ENCODE measurements at places on chromosomes 6 and 20.
A peak's percentile ranks its signal among the peaks of the same experiment; 100 is the strongest.

- peak; percentile 35 for DNase-seq
Observed at GRCh38 chr20:25223179-25223661, 24.7 kb upstream of the PYGB start.

- DNase-seq = no peak
Observed at GRCh38 chr6:109331081-109331480, 51.2 kb downstream of the CD164 start.

GRCh38 chr20:24778585-24779031 is 170.5 kb upstream of the CST7 start:
- DNase-seq = no peak

DNA sequence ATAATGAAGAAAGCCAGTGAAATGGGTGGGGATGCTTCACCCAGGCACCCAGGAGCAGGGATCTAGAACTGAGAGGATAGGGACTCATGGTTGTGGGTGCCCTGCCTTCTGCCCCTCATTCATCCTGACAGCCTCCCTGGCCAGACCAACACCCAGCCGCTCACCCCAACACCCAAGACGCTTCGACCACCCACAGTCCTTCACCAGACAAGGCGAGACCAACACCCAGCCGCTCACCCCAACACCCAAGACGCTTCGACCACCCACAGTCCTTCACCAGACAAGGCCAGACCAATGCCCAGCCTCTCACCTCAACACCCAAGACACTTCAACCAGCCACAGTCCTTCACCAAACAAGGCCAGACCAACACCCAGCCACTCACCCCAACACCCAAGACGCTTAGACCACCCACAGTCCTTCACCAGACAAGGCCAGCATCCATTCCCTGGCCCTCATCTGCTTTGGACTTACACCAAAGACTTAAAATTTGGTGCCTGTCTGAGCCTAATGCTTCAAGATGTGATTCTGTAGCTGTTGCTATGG is 131.5 kb downstream of the ANKRD60 start:
- no peak for DNase-seq

DNA sequence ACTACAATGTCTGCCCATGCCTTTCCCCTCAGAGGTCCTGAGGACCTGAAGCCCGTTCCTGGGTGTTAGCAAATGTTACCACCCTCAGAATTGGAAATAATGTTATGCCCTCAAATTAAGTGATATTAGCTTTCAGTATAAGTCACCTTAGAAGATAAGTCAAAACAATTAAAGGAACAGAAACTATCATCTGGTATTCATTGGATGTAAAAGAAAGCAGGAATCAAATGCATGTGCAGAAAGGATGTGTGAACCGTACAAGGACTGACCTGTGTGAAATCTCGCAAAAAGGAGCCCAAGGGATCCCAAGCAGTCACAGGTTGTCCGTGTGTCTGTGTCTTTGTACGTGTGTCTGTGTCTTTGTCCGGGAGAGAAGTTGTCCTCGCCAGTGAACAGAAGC is 51.6 kb upstream of the TAB2 start:
- no peak for DNase-seq

Measured in eye (tissue), 1 donor.